NCI-H1436 treated with DMSO at 0.1 percent for 48 hours (cell line): ENCODE measurements at places on chromosomes 6 and 20.

- DNase-seq: no peak
Measured at GRCh38 chr20:20373091-20373571, 5.2 kb downstream of the INSM1 start.

DNA sequence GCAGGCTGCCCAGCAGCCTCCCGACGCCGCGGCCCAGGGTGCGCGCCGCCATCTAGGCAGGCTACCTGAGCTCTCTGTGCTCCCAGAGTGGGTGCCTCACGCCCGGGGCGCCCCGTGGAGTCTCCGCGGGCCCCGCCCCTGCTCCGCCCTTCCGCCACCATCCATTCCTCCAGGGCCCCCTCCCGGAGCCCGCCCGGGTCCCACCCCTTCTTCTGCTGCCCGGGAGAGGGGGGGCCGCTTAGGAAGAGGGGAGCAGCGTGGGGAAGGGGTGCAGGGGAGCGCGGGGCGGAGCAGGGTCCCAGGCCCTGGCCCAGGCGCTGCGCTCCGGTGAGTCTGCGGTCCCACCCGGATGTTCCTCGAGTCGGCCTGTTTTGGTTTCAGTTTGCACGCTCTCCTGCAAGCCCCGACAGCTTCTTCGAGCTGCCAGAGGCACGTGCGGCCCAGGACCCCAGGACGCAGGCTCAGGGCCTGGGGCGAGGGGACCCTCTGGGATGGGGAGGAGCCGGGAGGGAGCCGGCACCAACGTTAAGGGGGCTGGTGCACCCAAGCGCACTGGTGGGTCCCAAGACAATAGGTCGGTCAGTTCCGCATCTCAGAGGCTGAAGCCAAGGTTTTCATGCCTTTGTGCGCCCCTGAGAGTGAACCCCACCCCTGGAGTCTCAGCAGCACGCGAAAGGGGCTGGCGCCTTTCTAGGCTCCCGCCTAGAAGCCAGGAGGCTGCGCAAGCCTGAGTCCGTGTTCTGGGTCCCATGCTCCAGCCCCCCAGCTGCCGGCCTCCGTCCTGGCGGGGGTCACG, at the start of gene ACSS1:
Gene ACSS1, minus strand, starts transcription at position 89 of the 796 bp plus-strand sequence. Its CDS starts 37 bp downstream, at position 52.
- DNase-seq: no peak

- DNase-seq: no peak
Measured at GRCh38 chr6:167428664-167429333, 103.9 kb downstream of the TTLL2 start.

DNA sequence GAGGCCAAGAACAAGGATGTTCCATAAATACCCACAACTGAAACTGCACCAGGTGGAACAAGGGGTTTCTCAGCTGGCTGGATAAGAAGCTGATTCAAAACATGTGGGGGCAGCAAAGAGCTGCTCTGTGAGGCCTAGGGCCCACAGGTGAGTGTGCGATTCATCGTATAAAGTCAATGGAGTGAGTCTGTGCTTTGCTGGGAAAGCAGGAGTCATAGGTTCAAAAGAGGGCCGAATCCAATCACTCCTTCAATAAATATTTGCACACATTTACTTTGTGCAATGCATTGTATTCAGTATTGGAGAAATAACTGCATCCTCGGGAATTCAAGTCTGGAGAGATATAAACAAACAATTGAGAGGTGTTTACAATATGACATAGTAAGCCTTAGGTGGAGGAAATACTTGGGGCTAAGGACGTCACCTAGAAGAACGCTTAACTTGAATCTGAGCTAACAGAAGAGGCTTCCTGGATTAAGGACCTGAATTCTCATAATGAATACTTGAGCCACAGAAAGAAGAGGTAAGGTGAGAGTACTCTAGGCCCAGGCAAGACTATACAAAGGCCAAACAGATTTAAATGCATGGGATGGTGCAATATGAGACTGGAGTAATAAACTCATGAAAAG, 83.7 kb upstream of the TMEM30A start:
- no peak for DNase-seq

DNA sequence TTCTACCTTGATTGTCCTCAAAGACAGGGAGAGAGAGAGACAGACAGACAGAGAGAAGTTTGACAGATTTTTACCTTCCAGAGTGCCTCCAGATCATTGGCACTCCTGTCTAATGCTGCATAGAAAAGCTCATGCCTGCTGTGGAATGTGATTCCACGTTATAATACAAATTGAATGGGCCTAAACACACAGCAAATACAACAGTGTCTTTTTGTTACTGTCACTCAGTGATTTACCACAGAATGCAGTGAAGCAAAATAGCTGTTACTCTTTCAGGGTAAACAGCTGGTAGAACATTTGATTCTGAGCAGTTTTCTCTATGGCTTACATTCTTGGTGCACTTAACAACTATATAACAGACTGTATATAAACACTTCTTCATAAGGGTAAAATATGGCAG, 558.7 kb downstream of the LMBRD1 start:
- no peak for DNase-seq
